ENCODE measurements at places on chromosomes 1 and 21.

- no peak for DNase-seq
Measured at GRCh38 chr1:204863024-204863423, 7.6 kb upstream of the NFASC start.

DNA sequence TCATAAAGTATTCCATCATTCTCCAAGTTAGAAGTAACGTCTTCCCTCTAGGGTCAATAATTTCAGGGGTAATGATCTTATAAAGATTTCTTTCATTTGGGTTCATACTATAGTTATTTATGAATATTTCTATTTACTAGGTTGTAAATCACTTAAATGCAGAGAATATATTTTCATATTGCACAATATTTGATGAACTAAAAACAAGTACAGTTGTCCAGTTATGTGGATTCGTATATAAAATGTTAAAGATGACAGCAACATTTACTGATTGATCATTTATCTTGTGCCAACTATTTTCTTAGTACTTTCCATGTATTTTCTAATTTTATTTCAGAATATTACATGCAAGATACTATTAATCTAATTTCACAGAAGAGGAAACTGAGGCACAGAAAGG is 220.3 kb upstream of the TNR start:
- DNase-seq, result no peak

DNA sequence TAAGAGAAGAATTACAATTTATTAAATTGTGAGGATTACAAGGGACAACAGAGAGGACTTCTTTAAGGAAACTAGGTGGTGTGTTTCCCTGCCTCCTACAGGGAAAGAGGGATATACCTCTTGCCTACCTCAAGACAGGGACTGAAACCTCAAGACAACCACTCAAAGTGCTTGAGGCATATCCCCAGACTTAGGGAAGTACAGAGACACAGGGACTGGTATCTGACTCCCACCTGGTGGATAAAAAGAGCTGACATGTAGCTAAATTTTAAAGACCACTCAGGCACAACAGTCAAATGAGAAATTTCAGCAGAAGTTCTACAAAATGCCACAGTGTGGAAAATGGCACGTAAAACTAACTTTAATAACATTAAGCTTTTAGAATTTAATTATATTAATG is 21.3 kb downstream of the DENND2C start:
- no peak for DNase-seq

GRCh38 chr1:235571482-235571881 is 67.2 kb upstream of the B3GALNT2 start:
- no peak for DNase-seq

DNA sequence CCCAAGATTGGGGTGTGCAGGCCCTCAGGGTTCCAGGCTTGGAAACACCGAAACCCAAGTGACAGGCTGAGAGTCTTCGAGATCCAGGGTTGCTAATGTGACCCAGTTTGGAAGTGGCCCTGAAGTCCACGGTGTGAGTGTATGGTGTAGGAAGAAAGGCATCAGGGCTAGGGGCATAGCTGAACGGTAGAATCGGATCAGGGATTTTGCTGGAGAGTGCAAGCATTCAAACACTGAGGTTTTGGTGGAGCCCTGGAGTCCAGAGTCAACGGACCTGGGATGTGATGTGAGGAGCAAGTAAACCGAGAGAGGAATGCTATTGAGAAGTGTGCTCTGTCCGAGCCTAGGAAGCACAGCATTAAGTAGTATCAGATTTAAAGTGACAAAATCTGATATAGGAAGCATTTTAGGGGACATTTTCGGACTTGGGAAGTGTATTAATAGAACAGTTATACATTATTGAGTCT is 958 bp downstream of the NFYC start:
- DNase-seq, result no peak

- DNase-seq, result no peak
Measured at GRCh38 chr1:206580438-206581113, 31.7 kb downstream of the EIF2D start.
